Dermis lymphatic vessel endothelial cell (primary cell): ENCODE measurements at places on chromosomes 16 and 17. TPM values are rescaled to one million over a fixed set of nuclear protein-coding genes. Genes with fewer than 3 reads are reported as not detected.

TAF15 gene
- total RNA-seq, result 74.9 and 97.3 TPM in 2 replicates

SSTR5 gene
- total RNA-seq, result 0.22 and 0.77 TPM in 2 replicates

MPO gene
- total RNA-seq, result not detected in 2 replicates

MYH2 gene
- not detected in 2 replicates for total RNA-seq

TMC5 gene
- total RNA-seq, result not detected in 2 replicates
